ENCODE measurements at places on chromosomes 16 and 17. TPM values are rescaled to one million over a fixed set of nuclear protein-coding genes. Genes with fewer than 3 reads are reported as not detected.

DNA sequence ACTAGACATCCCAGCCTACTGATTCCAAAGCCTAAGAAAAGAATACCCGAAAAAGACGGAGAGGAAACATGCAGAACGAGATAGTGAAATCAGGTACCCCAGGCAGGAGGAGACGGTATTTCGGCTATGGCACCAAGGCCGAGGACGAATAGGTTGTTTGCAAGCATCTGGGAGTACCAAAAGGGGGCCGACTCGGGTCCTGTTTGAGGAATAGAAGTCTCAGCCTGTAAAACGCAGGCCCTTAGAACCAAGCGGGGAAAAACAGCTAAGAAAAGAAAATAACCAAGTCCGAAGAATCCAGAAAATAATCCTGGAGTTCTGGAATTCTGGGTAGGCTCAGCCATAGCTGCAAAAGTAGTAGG is 537 bp downstream of the SLC35B1 start:
- peaks cover 41% of the 10 kb centered on the region for H3K36me3 ChIP-seq
- peak overlapping the region; percentile 84 for H3K27ac ChIP-seq
- H3K4me1 ChIP-seq: peaks cover 20% of the 10 kb centered on the region

- peaks cover 88% of the 10 kb centered on the region for H3K4me1 ChIP-seq
- H3K27me3 ChIP-seq: no peaks in the 10 kb centered on the region
- peak; percentile 92 for DNase-seq
- H3K27ac ChIP-seq: peak overlapping the region; percentile 98
- H3K4me3 ChIP-seq: no peak overlapping the region
Measured at GRCh38 chr17:4479340-4479981, 19.2 kb upstream of the SPNS2 start.

- H3K36me3 ChIP-seq: no peaks in the 10 kb centered on the region
- peaks cover 16% of the 10 kb centered on the region for H3K4me1 ChIP-seq
- H3K27ac ChIP-seq: peak overlapping the region; percentile 56
Measured at GRCh38 chr16:75053791-75054555, 55.1 kb downstream of the ZNRF1 start.

SETD6 gene
- 28.8 TPM for polyA plus RNA-seq

PHB1 gene
- polyA plus RNA-seq: 160 TPM
